Activated CD8-positive, alpha-beta T cell treated with anti-CD3 and anti-CD28 coated beads for 36 hours (primary cell): ENCODE measurements at places on chromosomes 11 and 22.

DNA sequence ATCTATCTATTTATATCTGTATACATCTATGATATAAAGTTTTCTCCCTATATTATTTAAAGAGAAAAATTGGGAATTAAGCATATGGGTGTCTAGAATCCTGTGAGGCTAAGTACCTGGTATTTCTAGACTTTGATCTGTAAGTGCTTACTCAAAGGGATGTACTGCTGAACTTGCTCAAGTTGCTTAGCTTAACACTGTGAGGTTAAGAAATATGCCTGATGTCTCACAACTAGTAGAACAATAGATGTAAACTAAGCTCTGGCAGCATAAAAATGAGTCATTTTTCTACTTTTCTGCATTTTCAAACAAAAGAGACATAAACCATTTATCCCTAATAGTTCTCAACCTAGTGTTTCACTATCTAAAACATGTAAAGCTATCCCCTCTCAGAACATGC is 744.4 kb upstream of the ANO3 start:
- no peaks in the 10 kb centered on the region for H3K36me3 ChIP-seq
- H3K27me3 ChIP-seq = no peaks in the 10 kb centered on the region
- H3K4me3 ChIP-seq = no peak overlapping the region
- DNase-seq = no peak
- H3K4me1 ChIP-seq = no peaks in the 10 kb centered on the region

- H3K27ac ChIP-seq = peak overlapping the region; percentile 96
- peak overlapping the region; percentile 40 for H3K4me3 ChIP-seq
- peak; percentile 33 for DNase-seq
- peaks cover 93% of the 10 kb centered on the region for H3K4me1 ChIP-seq
- H3K27me3 ChIP-seq = no peaks in the 10 kb centered on the region
Observed at GRCh38 chr11:122847466-122847865, 9.2 kb downstream of the CRTAM start.

- no peaks in the 10 kb centered on the region for H3K4me1 ChIP-seq
- no peak overlapping the region for H3K27ac ChIP-seq
- no peak overlapping the region for H3K4me3 ChIP-seq
- peaks cover 5% of the 10 kb centered on the region for H3K27me3 ChIP-seq
- DNase-seq = no peak
Observed at GRCh38 chr11:71370895-71371673, 77.1 kb downstream of the DHCR7 start.

GRCh38 chr11:9001736-9002135 is 2.1 kb downstream of the NRIP3 start:
- peaks cover 26% of the 10 kb centered on the region for H3K4me1 ChIP-seq
- peak; percentile 77 for DNase-seq
- H3K36me3 ChIP-seq = no peaks in the 10 kb centered on the region
- no peak overlapping the region for H3K27ac ChIP-seq
- H3K27me3 ChIP-seq = peaks cover 41% of the 10 kb centered on the region

DNA sequence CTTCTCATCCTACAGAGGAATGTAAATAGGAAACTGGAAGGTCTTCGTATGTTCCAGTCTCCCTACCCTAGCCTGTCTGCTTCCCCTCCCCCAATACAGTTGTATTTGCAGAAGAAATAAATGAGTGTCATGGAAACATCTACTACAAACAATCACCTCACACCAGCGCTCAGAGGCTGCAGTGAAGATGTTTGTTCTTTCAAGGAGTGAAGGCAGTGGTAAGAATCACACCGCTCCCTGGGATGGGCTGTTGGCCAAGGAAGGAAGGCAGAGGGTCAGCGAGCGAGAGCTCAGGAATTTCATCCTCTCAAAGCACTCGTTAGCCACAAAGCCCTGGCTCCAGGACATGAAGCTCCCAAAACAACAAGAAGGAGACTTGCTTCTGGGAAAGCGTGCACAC is 1.1 kb upstream of the IGSF9B start:
- H3K27ac ChIP-seq = peak overlapping the region; percentile 92
- H3K27me3 ChIP-seq = peaks cover 12% of the 10 kb centered on the region
- H3K36me3 ChIP-seq = peaks cover 25% of the 10 kb centered on the region

- no peak overlapping the region for H3K27ac ChIP-seq
- H3K36me3 ChIP-seq = peaks cover 45% of the 10 kb centered on the region
- no peaks in the 10 kb centered on the region for H3K27me3 ChIP-seq
Observed at GRCh38 chr11:111797145-111797581, 31.0 kb upstream of the PPP2R1B start.

DNA sequence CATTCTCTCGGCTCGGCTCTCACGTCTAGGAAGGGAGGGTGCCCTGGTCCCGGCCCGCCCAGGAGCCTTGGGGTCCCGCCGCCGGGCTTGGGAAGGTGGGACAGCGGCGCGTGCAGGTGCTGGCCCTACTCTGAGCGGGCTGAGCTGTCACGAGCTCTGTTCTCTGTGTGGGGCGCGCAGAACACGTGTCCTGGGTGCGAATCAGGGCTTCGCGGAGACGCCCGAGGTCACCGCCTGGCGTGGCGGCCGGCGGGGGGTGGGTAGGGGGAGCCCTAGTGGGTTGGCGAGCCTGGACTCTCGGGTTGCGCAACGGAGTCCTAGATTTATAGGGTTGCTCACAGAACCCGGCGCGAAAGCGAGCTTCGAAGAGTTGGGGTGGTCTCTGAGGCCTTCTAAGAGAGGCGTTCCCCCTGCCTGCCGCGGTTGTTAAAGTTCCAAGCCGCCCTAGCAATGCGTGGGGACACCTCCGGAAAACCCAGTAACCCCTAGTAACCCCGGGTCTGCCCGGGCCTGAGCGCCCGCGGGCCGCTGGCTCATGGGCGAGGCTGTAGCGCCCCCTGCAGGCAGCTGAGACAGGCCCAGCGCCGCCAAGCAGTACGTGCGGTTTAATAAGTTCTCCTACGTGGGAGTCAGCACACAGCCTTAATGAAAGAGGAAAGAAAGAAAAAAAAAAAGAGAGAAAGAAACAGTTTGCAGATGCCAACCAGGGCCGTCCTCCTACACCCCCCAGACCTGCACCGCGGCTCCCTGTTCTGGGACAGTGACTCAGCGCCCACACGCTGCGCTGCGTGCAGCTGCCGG is 2.7 kb downstream of the ADM start:
- peaks cover 38% of the 10 kb centered on the region for H3K27me3 ChIP-seq
- H3K36me3 ChIP-seq = peaks cover 23% of the 10 kb centered on the region
- H3K27ac ChIP-seq = peak overlapping the region; percentile 91
- DNase-seq = peak; percentile 96
- H3K4me1 ChIP-seq = peaks cover 35% of the 10 kb centered on the region

DNA sequence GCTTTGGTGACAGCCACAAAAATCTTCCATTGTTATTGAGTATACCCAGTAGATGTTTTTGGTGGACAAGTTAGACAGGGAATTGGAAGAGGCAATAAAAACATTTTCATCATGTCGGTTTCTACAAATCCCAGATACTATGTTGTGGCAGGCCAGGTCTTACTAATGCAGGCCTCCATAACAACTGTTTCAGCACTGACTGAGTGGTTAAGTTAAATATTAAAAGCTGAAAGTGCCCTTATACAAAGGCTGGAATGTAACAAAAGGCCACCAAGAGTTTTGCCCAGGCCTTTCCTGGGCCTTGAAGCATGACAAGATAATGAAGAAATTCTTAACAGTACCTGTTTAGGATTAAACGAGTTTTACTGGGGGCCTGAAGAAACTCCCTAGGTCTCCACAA is 29.3 kb downstream of the DMC1 start:
- peaks cover 25% of the 10 kb centered on the region for H3K36me3 ChIP-seq
- no peaks in the 10 kb centered on the region for H3K4me1 ChIP-seq
- DNase-seq = no peak
- H3K27me3 ChIP-seq = no peaks in the 10 kb centered on the region

DNA sequence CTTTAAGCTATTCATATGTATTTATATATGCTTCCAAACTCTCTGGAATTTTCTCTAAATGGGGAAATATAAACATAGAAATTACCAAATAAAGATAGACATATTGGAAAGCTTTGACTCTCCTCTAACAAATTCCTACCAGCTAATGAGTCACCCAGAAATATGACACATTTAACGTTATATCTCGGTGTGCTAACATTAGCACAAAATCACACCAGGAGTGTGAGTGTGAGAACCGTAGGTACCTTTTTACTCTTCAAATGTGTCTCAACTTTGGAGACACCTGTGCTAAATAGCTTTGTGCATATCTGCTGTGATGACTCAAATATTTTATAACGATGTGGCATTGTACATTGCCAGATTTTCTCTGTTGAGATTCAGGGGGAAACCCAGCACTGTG is 714.4 kb downstream of the METTL15 start:
- H3K4me3 ChIP-seq = no peak overlapping the region
- no peak overlapping the region for H3K27ac ChIP-seq
- DNase-seq = no peak
- H3K36me3 ChIP-seq = no peaks in the 10 kb centered on the region
- no peaks in the 10 kb centered on the region for H3K4me1 ChIP-seq
- no peaks in the 10 kb centered on the region for H3K27me3 ChIP-seq

DNA sequence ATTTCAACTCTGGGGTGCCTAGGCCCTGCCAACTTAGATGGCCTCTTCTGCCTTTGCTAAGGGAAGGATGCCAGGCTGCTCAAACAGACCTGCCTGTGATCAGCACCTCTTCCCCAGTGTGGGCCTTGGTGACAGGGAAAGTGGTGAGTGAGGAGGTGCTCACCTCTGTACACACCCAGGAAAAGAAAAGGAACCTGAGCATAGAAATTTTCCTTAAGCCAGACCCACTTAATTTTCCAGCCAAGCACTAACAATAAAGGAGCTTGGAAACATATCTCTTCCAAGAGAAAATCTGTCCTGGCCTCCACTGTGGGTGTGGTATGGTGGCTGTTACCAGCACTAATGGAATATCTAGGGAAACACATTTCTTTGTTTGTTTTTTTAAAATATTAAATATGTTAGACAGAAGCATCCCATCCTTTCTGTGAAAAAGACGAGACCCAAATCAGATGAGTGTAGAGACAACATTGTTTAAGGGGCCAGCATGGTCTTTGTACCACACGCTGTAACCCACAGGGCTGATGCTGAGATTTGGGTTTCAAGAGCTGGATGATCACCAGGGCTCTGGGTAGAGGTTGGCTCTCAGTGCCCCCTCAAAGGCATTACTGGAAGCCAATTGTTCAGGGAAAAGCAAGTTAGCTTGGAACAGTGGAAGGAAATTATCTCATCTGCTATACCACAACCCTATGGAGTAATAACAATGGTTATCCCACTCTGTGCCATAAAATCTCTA is 472.2 kb downstream of the INSC start:
- H3K36me3 ChIP-seq = no peaks in the 10 kb centered on the region
- H3K4me3 ChIP-seq = no peak overlapping the region
- H3K27ac ChIP-seq = no peak overlapping the region
- DNase-seq = no peak

DNA sequence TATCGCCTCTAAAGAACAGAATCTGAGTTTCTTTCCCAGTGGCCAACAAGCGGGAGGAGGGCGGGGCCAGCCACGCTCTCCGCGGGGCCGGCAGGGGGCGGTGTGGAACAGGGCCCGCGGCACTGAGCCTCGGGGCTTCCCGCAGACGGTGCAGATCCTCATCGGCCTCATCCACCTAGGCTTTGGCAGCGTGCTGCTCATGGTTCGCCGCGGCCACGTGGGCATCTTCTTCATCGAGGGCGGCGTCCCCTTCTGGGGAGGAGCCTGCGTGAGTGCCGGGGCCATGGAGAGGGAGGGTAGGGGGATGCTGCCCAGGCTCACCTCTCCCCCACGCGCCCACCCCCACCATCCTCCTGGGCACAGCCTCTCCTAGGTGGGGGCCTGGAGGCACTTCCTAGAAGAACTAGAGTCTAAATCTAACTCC is 10.7 kb downstream of the MS4A15 start:
- H3K36me3 ChIP-seq = no peaks in the 10 kb centered on the region
- no peak overlapping the region for H3K27ac ChIP-seq
- DNase-seq = peak; percentile 37
- no peak overlapping the region for H3K4me3 ChIP-seq

DNA sequence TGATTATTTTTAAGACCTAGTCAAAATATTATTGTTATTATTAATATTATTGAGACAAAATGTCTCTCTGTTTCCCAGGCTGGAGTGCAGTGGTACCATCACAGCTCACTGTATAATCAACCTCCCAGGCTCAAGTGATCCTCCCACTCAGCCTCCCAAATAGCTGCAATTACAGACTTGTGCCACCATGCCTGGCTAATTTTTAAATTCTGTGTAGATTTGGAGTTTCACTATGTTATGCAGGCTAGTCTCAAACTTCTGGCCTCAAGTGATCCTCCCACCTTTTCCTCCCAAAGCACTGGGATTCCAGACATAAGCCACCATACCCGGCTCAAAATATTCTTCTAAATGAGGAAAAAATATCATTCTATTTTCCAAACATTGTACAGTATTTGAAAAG is 37.0 kb downstream of the SLC36A4 start:
- H3K27ac ChIP-seq = no peak overlapping the region
- peaks cover 44% of the 10 kb centered on the region for H3K36me3 ChIP-seq
- H3K27me3 ChIP-seq = no peaks in the 10 kb centered on the region
- no peaks in the 10 kb centered on the region for H3K4me1 ChIP-seq

DNA sequence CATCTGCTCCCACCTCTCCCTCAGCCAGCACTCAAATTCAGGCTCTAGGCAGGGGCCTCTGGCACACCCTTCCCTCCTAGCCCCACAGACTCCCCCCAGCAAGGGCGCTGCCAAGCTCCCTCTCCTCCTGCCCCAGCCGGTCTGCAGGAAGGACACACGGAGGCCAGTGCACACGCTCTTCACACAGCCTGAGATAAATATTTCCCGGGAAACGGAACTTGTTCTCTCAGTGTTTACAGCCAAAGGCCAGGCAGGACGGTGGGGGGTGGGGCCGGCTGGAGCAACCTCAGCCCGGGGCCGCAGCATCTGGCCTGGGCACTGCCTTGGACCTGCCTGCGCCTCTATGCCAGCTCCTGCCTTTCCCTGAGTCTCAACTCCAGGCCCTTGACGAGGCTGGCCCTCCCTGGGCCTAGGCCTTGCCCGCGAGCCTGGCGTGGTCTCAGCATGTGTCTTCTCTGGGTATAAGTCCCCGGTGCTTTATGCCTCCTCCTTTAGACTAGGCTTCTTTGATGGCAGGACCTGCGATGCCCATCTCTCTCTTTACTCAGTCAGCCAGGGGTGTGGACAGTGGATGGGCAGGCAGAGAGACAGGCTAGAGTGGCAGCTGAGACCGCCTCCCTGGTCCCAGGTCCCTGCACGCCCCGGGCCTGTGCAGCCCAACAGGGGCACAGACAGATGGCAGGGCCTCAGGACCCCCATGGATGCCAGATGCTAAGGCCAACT is 48.4 kb downstream of the PDE2A start:
- no peak overlapping the region for H3K4me3 ChIP-seq
- no peaks in the 10 kb centered on the region for H3K27me3 ChIP-seq
- no peaks in the 10 kb centered on the region for H3K36me3 ChIP-seq
- peaks cover 15% of the 10 kb centered on the region for H3K4me1 ChIP-seq

DNA sequence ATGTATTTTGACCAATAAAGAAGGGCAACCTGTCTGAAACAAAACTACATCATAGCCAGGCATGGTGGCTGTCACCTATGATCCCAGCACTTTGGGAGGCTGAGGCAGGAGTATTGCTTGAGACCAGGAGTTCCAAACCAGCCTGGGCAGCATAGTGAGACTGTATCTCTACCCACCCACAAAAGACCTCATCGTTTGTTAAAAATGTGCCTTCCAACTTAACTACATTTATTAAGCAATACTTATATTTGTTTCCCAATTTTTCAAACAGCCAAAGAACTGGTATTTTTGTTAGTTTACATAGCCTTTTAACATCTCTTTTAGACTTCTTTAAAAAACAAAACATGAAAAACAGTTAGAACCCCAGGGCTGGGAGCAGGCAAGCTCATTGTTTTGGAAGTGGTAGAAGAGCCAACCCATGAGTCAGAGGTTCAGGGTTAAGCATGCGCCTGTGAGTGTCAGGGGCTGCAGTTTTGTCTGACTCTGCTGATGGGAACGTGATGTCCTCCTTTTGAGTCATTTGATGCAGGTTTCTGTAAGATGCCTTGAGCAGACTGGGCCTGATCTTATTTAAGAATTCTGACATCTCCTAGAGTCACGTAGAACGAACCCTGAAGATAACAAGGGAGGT is 53.9 kb upstream of the CRTAM start:
- H3K27me3 ChIP-seq = no peaks in the 10 kb centered on the region
- H3K4me3 ChIP-seq = no peak overlapping the region
- no peak overlapping the region for H3K27ac ChIP-seq
- peaks cover 25% of the 10 kb centered on the region for H3K36me3 ChIP-seq
- no peaks in the 10 kb centered on the region for H3K4me1 ChIP-seq
- DNase-seq = no peak
